ENCODE measurements at places on chromosomes 2 and 18.
A peak's percentile ranks its signal among the peaks of the same experiment; 100 is the strongest.

GRCh38 chr2:182672466-182673165 is 43.4 kb upstream of the DNAJC10 start:
- DNase-seq: no peak

GRCh38 chr2:229610333-229610732 is 104.0 kb downstream of the DNER start:
- DNase-seq: no peak

- no peak for DNase-seq
Measured at GRCh38 chr2:169225233-169225750, 137.0 kb downstream of the LRP2 start.

- peak; percentile 35 for DNase-seq
Measured at GRCh38 chr2:26088038-26088643, 54.3 kb downstream of the RAB10 start.

DNA sequence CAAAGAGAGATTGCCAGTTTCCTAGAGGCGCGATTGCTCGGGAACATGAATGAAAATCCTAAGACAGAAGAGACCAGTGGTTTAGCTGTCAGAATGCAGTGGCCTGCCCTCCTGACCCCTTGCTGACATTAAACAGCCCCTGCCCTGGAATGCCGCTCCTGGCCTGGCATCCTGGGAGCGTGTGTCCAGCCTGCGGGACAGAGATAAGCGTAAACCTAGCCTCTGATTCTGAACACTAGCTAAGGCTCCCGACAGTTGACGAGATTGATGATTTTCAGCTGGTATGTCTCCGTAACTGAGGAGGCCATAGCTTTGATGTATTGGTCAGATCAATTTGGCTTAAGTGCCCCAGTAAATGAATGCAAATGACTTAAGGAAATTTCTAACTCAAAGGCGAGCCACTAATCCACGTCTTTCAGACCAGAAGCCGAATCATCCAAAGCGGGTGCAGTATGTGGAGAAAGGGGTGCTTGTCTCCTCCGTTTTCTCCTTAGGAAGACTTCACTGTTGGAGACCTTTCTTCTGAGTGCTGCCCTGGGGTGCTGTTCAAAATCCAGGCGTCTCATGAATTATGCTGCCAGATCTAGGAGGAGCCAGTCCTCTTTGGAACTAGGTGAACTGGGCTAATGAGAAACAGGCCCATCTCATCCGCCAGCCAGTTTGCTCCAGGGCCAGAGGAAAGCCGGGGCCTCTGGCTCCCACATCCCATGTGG is 142.5 kb upstream of the L3MBTL4 start:
- no peak for DNase-seq

DNA sequence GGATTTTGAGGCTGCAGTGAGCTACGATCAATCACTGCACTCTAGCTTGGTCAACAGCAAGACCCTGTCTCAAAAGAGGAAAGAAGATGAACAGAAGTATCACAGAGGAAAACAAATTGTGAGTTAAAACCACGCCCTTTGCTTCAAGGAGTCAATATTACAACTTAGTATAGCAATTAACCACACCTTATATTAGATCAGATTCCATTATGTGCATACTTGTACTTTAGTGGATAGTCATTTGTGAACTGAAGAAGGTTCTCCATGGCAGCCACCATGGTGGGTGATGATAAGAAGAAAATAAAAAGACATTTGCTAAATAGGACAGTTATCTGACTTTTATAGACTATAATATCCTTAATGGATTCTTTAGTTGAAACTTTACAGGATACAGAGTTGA is 72.3 kb upstream of the EFEMP1 start:
- no peak for DNase-seq

DNA sequence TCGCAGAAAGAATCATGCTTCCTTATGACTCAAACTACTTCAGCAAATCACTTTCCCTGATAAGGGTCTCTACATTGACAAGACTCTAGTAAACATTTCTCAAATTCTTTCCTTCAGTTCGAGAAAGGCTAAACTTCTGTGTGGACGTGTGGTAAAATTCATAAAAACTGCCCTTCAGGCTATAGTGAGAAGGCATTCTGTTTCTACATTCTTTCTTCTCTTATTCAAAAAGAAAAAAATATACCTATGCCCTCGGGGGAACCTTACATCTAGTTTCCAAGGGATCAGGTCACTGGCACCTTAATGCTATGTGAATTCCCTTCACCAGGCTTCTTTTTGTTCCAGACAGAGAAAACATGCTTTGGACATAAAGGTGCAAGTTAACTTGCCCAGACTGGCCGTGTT is 4.9 kb downstream of the VIT start:
- DNase-seq: no peak

DNA sequence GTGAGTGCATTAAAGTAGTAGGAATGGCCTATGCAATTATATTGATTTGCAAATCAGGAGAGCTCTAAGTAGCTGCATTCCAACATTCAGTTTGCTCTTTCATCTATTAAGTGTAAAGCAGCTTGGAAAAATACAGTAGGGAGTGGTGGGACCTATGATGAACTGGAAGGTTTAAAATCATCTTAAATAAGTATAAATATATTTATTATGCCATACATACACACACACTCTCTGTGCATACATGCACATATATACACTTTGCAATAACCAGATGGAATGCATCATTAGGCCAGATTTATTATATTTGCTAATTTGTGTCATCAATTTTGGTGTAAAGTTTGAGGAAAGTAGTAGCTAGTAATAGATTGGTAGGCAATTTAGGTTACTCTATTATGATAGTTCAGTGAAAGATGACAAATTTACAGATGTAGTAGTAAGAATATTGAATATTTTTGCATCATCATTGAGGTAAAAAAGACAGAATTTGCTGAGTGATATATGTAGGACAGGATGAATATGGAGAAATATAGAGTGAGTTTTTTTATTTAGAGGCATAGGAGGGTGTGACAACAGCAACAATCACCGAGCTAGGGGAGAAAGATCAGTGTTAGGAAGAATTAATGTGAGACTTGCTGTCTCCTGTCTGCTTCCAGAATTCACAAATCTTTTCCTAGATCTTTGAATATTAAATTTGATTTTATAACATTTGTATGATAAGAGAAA is 961.0 kb upstream of the CDH2 start:
- no peak for DNase-seq

DNA sequence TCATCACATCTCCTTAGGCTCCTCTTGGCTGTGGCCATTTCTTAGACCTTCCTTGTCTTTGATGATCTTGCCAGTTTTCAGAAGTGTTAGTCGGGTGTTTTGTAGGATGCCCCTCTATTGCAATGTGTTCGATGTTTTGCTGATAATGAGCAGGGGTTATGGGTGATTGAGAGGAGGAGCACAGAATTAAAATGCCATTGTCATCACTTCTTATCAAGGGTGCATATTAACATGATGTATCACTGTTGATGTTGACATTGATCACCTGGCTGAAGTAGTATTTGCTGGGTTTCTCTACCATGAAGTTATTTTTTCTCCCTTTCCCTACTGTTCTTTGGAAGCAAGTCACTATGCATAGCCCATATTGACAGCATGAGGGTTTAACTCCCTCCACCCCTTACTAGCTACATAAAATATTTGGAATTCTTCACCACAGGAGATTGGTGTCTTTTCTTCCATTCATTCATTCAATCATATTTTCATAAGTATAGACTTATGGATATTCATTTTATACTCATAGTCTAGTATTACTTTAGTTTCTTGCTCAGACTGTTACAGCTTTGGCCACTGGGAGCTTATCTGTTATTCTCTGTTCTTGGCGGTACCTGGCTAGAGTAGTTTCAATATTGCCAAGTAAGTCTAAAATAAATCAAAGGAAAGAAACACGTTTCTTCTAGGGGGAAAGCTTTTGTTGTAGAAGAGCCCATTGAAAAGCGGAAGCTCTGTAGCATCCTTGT is 54.5 kb upstream of the TMEM87B start:
- no peak for DNase-seq

GRCh38 chr2:24919037-24919505 is 966 bp downstream of the ADCY3 start:
- DNase-seq: peak; percentile 53

DNA sequence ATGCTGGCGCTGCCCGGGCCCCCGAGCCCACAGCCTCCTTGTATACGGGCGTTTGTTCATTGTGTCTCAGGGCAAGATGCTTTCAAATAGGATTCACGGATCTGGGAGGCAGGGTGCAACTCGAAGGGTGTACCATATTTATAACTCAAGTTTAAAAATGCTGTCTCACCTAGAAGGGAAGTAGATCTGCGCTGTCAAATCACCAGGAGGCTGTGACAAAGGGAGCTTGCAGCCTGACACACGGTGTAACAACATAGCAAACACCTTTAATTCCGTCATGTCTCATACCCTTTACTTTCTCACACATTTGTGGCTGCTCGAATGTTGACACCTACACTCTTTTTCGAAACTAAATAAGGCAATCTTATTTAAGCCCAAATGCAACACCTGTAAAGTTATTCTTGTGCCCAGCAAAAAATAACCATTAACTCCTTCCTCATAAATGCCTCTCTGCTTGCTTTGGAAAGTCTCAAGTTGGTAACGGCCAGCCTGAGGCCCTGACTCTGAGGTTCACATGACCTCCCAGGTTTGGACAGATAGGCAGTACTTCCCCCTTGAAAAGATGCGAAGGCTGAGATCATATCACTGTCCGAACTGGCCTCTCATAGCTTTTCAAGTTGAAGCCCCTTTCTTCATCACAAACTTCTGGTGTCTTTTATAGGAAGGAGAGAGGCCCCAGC is 11.6 kb downstream of the ZEB2 start:
- no peak for DNase-seq

GRCh38 chr2:116717832-116718231 is 1096.7 kb upstream of the DDX18 start:
- no peak for DNase-seq

- no peak for DNase-seq
Measured at GRCh38 chr2:99106913-99107312, 34.6 kb upstream of the C2orf15 start.

DNA sequence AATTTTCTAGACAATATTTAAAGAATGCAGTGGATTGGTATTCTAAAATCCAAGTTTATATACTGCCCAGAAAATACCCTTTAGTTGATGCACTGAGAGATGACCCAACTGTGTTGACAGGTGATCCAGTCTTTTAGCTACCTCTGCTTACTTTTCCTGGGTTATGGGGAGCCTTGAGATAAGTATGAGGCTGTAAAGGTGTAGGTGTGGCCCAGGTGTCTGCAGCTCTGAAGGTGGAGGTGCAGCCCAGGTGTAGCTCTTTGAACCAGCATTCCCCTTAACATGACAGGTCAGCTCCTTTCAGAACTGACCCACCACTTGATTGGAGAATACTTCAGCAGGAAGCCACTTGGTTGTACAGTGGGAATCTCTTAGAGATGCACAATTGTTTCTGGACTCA is 62.3 kb upstream of the ACSL3 start:
- DNase-seq: no peak

DNA sequence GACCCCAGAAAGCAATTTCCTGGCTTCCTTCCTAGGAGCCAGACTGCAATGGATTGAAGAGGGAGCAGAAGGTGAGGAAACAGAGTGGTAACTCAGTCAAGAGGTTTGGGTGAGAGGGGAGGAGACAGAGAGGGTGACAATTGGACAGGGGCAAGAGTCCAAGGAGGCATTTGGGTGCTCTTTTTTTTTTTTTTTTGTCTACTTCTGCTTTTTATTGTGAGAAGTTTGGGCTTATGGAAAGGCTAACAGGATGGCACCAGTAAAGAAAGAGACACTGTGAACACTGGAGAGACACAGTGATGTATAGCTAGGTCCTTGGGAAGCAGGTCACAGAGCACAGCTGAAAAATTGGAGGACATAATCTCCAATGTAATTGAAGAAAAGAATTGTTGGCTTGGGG is 25.0 kb downstream of the CYBRD1 start:
- no peak for DNase-seq

GRCh38 chr2:239355139-239355538 is 45.7 kb downstream of the HDAC4 start:
- no peak for DNase-seq

- DNase-seq: no peak
Measured at GRCh38 chr2:26649322-26649721, 8.2 kb upstream of the CIB4 start.

Data from HuH-7 (cell line).